Fibroblast of gingiva (primary cell): ENCODE measurements at places on chromosomes 5 and 9.
A peak's percentile ranks its signal among the peaks of the same experiment; 100 is the strongest.

DNA sequence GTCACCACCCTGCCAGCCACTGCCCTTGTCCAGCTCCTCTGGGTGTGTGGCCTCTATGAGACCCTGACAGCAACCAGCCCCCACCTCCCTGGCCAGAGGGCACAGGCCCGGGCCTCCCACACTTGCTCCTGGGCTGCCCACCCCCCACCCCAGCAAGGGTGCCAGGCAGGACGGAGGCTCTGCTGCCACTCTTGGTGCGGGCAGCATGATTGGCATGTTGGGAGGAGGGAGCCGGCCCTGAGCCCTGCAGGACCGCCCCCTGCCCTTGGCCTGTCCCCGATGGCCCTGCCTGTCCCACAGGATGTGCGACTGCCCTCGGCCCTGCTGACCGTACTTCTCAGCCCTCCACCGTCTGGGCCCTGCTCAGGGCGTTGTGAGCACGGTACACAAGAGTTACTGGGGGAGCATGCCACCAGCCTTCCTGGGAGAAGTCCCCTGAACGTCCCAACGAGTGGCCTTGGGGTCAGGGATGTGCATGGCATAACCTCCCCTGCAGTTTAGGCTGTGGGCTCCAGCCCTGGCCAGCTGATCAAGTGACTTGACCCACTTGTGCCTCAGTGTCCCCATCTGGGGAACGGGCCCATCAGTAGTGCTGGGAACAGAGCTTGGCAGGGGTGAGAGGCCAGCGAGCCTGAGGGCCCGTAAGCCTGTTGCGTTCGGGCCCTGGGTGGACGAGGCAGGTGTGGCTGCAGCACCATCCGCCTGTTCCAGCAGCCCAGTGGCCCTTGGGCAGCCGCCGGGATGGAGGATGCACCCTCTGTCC, 16.0 kb downstream of the GPSM1 start:
- DNase-seq, result no peak

GRCh38 chr5:169656125-169656901, 19.2 kb downstream of the DOCK2 start:
- DNase-seq, result no peak

- DNase-seq, result no peak
Measured at GRCh38 chr5:28415791-28416443, 1377.5 kb upstream of the CDH9 start.

GRCh38 chr5:169410996-169411783, 110.3 kb upstream of the SLIT3 start:
- no peak for DNase-seq

GRCh38 chr5:151454166-151454565, 6.8 kb downstream of the SLC36A1 start:
- DNase-seq, result no peak

- no peak for DNase-seq
Measured at GRCh38 chr5:58085800-58086199, 374.1 kb downstream of the PLK2 start.

GRCh38 chr5:57155033-57155432, 18.8 kb upstream of the GPBP1 start:
- DNase-seq, result no peak

DNA sequence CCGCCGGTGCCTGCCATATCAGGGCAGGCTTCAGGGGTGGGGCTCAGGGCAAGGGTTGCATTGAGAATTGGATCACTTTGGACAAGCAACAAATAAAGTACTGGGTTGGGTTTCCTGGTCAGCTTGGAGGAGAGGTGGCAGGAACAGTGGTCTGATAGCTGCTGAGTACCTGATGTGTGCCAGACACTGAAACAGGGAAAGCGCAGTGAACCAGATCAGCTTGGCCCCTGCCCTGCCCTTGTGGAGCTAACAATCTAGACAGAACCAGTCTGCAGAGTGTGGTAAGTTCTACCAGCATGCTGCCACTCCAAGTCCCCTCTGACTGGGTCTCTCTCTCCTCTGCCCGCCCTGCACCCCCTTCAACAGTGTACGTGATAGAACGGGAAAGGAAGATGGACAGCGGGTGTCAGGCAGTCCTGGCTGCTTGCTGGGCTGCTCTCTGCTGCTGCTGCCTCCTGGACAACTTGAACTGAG, 53.4 kb downstream of the CYSTM1 start:
- DNase-seq, result no peak

GRCh38 chr9:126805554-126806262, 868 bp downstream of the ZBTB43 start:
- peak; percentile 67 for DNase-seq
